ENCODE measurements at places on chromosomes 7 and 10.

DNA sequence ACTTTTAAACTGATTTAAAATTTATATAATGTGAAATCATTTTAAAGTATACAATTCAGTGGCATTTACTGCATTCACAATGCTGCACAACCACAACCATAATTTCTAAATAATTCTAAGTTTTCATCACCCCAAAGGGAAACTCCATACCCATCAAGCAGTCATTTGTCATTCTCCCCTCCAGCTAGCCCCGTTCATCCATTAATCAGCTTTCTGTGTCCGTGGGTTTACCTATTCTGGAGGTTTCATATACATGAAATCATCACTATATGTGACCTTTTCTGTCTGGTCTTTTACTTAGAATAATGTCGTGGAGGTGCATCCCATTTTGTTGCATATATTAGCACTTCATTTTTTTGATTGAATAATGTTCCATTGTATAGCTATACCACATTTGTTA is 214.1 kb downstream of the ADK start:
- DNase-seq: no peak

DNA sequence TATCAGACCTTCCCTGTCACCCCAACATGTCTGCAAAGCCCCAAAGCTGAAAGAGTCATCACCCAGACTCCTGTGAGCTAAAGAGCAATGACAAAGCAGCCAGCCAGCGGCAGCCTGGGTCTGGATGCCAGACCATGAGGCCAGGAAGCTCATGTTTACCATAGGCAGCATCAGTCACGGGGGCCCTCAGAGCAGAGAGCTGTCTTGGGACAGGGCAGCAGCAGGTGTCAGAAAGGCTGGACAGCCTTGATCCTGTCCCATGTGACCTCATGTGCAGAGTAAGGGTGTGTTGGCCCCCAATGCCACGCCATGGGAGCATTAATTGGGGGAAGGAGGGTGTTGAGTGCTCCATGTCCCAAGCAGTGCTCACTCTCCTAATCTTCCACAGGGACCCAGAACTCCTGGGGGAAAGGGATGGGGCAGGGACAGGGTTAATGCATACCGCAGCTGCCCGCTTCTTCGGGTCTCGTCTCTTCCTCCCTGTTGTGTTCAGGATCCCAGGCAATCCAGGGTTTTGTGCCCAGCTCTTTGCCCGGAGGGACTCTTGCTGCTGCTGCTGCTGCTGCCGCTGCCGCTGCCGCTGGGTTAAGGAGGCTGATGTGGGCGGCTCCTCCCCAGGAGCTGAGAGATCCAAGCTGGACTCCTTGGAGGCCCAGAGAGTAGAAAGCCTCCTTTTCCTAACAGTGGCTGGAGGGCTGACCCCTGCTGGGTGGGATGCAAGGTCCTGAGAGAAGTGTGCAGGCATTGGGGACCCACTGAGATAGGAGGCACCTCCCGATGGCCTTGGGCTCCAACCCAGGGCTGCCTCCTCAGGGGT is 7.1 kb downstream of the CCDC201 start:
- no peak for DNase-seq

- DNase-seq: no peak
Observed at GRCh38 chr10:102069071-102069470, 3.9 kb downstream of the HPS6 start.

GRCh38 chr7:37540917-37541316 is 92.3 kb upstream of the ELMO1 start:
- no peak for DNase-seq

DNA sequence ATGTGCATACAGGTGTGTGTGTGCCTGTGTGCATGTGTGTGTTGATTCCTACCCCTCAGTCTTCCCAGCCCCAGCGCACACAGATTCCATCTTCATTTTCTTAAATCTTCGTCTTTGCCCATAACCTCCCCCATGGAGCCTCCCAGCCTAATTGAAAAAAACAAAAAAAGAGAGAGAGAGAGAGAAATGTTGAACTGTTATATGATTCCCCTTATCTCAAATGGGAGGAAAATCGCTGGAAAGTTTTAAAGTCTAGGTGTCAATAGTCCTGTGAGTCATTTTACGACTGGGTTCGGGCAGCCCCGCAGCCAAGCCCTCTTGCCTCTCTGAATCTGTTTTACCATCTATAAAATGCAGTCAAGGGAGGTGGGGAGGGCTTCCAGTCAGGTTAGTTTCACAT is 60.9 kb downstream of the SPOCK2 start:
- DNase-seq: no peak

GRCh38 chr10:36362257-36362656 is 720.2 kb upstream of the FZD8 start:
- no peak for DNase-seq

GRCh38 chr10:33878238-33878786 is 543.8 kb upstream of the NRP1 start:
- no peak for DNase-seq

- DNase-seq: no peak
Observed at GRCh38 chr10:132064771-132065437, 842 bp upstream of the JAKMIP3 start.

DNA sequence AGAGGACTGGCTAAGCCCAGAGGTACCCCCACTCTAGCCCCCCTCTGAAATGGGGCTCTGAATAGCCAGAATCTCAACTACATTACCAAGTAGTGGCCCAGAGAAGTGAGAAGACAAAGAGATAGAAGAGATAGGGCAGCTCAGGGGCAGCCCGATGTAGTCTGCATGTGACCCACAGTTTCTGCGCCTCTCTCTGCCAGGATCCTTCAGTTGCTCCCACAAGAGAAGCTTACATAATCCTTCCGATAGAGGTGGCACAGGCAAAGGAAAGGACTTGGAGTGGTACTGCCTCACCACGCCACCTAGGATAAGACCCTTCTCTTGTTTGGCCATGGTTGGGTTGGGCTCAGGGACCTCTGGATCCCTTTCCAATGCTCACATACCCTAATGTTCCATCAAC is 5.4 kb upstream of the PDE1C start:
- no peak for DNase-seq

- DNase-seq: no peak
Observed at GRCh38 chr7:45689011-45689796, 115.0 kb downstream of the ADCY1 start.

GRCh38 chr7:128415217-128415785 is 5.5 kb upstream of the IMPDH1 start:
- DNase-seq: no peak

DNA sequence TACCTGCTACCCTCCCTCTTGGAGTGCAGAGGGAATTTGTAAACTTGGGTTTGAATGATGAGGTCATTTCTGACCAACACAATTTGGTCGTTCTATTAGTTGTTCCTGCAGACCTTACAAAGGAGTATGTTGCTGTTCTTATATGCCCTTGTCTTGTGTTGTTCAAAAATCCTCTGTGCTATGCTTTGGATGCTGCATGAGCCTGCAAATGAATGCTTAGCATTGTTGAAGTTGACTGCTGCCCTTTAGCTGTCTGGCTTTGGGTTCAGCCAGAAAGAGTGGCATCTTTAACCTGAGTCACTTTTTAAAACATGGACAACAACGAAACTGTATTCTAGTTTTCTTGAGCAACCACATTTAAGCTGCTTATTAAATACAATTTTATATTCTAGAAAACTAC is 80.3 kb downstream of the SND1 start:
- DNase-seq: no peak

- DNase-seq: peak; percentile 1
Observed at GRCh38 chr7:26910221-26910620, 45.8 kb upstream of the SKAP2 start.

GRCh38 chr10:102352066-102352715 is 43.3 kb upstream of the NFKB2 start:
- DNase-seq: peak; percentile 61

DNA sequence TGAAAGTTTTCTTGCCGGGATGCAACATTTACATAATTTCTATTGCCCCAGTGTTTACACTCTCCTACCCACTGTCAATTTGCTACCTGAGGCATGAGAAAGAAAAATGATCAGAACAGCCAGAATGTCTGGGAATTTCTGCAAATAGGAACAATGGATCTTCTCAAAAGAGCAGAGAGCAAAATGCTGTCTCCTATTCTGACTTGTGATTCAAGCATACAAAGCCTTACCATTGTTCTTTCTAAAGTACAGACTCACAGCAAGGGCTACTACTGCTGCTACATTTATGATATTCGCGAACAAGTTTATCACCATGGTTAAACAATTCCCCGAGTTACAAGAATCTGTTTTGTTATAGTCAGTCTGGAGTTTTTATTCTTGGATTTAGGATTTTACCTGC is 329.9 kb upstream of the CELF2 start:
- DNase-seq: no peak

- no peak for DNase-seq
Observed at GRCh38 chr7:32154797-32155196, 84.6 kb upstream of the PDE1C start.

GRCh38 chr10:59229441-59229840 is 53.0 kb downstream of the PHYHIPL start:
- no peak for DNase-seq

GRCh38 chr7:40500219-40500618 is 365.4 kb downstream of the SUGCT start:
- no peak for DNase-seq

DNA sequence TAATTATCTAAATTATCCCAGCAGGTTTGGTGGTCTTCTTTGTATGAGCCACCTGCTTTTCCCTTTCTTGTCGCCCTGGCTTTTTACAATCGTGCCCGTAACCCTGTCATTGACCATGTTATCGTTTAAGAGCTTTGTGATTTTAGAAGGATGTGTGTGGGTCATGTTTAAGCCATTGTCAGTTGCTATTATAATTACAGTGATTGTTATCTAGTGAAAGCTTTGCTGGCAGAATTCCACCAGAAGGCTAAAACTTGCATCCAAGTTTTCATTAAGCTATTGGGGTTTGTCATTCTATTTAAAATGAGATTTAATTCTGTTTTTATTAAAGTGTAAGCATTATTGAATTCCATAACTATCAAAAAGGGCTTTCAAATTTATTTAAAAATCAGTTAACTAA is 354.2 kb upstream of the TMEM229A start:
- DNase-seq: no peak

DNA sequence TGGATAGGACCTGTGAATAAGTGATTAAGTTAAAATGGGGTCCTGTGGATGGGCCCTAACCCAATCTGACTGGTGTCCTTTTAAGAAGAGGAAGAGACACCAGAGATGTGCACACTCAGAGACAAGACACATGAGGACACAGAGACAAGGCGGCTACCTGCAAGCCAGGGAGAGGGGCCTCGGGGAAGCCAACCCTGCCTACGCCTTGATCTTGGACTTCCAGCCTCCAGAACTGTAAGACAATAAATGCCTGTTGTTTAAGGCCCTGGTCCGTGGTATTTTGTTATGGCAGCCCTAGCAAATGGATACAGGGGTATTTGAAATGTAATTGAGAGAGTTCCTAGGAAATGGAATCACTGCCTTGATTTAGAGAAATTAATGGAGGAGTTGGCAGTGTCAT is 225.3 kb downstream of the SKAP2 start:
- DNase-seq: no peak

DNA sequence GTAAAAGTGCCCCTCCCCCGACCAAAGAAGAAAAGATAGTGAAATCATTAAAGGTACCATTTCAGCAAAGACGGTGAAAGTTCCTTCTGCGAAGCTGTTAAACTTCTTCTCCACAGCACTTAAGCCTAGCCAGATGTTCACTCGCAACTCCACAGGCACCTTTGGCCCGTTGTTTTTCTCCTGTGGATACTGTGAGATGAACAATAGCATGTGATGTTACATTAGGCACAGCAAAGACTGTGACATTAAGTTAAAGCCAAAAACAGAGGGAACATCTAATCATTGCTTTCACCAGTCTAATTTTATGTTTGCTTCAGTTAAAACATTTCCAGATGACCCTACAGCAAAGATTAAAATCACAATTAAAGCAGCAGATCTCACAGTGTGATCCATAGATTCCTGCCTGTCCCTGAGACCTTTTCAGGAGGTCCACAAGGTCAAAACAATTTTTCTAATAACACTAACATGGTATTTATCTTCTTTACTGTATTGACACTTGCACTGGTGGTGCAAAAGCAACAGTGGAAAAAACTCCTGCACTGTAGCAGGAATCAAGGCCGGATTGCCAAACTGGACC is 112.5 kb downstream of the MYOF start:
- DNase-seq: no peak

DNA sequence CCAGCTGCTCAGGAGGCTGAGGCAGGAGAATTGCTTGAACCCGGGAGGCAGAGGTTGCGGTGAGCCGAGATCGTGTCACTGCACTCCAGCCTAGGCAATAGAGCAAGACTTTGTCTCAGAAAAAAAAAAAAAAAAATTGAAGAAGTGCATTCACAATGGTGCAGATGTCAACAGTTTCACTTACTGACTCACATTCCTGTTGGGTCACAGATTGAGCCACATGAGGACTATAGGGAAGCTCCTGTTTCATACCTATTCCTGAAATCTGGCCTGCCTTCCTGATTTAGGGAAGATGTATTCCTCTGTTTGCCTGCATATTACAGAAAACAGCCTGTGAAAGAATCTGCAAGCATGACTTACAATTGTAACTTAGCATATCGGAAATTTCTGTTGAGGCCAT is 78.2 kb downstream of the AKR1C4 start:
- DNase-seq: no peak

- no peak for DNase-seq
Observed at GRCh38 chr7:19079066-19079465, 38.4 kb downstream of the TWIST1 start.

- no peak for DNase-seq
Observed at GRCh38 chr7:24781106-24781505, 23.8 kb upstream of the GSDME start.

DNA sequence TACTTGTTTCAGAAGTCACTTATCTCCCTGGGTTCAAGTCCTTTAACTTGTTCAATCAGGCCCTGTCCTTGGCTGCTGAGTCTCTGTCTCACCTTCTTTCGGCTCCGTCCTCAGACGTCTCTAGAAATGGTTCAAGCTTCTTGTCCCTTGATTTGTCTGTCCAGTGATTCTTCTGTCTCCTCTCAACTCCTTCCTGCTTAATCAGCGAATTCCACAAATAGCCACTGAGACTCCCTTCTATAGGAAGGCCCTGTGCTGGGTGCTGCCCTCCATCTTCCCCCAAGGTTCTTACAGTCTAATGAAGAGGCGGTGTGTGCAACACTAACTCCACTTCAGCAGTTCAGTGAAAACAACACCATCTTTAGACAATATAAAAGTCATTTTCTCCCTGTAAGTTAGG is 12.7 kb downstream of the FAM241B start:
- no peak for DNase-seq

DNA sequence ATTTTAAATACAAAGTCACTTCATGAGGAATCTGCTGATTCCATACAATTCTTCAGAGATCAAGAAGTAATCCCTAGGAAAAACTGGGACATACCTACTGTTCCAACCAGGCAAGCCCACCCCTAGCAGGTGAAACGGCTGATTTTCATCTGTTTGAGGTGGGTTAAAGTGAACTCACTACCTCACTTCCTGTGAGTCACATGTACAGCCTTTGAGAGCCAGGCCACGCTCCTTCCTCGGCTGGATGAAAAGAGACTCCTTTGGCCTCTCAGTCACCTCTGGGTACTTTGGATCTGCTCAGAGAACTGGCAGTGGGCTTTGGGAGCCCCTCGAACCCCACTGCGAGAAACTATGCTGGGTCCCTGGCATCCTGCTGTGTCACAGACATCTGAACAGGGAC is 68.2 kb downstream of the CHST15 start:
- DNase-seq: no peak
